NCI-H510A (cell line): ENCODE measurements at places on chromosomes 5 and 9.

DNA sequence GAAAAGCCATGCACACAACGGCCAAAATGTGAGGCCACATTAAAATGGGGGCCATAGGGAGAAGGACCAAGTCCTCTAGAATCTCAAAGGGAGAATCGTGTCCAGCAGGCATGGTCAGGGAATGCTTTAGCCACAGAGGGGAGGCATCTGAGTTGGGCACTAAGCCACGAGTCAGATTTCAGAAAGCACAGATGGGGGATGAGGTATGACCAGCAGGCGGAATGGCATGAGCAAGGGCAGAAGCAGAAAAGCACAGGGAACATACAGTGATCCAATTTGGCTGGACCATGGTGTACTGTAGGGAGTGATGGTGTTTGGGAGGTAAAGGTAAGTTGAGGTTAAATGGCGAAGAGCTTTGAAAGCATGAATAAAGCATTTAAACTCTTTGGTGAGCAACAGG, 214.6 kb downstream of the TLE1 start:
- DNase-seq = no peak

DNA sequence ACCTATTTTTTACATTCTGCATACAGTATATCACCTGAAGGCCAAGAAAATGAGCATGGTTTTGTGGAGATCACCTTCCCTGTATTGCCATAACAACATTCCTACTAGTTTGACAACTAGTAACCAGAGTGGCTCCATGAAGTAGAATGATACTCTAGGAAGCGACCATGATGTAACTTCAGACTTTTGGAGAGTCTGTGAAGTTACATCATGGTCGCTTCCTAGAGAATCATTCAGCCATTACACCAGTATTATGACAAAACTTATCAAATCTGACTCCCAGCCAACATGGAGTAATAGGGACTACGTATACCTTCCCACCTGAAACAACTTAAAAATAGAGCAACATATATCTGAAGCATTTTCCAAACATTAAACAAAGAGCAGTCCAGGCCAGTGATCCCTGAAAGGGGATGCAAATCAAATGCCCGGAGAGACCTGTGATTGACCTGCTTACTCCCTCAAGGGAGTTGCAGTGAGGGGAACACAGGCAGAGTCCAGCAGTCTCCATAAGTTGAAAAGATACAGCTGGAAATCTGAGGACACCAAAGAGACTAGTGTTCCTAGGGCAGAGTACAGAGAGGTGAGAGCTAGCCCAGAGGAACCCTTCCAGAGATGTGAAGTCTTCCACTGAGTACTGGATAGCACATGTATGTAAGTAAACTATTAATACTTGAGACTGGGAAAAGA, 7.8 kb downstream of the ECM2 start:
- no peak for DNase-seq

DNA sequence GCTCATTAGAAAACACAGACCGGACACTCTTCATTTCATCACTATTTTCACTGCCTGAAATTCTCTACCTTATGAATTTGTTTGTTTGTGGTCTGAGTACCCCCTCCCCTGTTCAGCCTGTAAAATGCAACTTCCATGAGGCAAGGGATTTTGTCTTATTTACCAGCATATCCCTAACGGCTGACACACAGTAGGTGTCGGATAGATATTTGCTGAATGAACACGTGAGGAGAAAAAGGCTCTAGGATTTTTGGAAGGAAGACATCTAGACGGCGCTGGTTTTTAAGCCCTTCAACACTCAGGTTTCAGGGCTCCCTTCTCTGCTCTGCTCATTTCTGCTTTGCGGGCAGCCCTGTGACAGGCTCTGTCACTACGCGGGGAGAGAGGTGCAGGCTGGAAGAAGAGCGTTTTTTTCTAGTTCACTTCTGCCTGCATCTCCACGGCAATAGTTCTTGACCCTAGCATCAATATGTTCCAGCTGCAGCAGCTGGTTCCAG, 41.0 kb downstream of the KCNMB1 start:
- no peak for DNase-seq

DNA sequence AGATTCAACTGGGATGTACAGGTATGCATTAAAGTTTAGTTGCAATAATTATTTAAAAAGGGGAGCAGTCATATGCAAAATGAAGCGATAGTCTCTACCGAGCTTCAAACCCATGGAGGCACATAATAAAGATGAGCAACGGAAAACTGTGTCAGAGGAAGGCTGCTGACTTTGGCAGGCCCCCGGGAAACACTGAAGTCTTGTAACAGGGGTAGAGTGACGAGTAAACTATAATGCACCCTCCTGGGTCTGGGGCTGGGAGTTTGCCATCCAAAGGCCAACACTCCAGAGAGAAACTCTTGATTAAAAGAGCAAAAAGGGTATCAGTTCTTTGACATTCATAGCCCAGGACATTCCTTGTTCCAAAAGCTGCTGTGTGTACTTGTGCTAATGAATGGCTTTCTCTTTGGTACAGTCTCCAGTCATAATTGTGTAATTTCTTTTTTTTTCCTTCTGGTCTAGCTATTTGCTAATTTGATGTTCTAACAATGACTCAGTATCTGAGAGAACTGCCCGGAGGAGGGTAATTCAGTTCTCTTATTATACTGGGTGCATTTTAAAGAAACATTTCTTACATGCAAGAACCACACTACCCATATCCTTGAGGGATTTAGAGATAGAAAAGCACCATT, 59.2 kb downstream of the TNC start:
- no peak for DNase-seq

GRCh38 chr5:5544094-5544663, 121.7 kb downstream of the ICE1 start:
- DNase-seq = peak; percentile 94

DNA sequence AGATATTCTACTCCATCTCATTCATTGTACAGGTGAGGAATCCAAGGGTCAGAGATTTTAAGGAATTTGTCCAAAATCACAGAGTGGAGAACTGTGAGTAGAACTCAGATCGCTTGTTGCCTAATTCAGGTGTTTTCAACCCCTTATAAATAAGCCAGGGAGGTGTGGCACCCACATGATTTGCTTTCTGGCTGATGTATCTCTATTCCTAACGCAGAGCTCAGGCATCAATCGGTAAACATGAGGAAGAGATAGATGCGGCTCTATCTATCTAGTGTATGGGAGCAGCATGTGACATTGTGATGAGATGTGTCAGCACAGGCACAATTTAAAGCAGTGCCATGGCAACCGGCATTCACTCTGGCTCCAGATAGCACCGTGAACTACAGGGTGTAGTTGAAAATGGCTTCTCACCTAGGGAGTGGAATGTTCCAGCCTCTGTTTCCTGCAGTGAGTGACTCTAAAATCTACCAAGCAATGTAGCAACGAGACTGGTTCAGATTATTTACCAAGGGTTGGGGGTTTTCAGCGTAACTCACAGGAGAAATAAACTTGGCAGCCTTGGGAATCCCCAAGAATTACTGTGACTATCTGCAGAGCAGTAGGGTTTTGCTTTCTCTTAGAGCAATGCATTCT, 53.4 kb upstream of the SUB1 start:
- no peak for DNase-seq

DNA sequence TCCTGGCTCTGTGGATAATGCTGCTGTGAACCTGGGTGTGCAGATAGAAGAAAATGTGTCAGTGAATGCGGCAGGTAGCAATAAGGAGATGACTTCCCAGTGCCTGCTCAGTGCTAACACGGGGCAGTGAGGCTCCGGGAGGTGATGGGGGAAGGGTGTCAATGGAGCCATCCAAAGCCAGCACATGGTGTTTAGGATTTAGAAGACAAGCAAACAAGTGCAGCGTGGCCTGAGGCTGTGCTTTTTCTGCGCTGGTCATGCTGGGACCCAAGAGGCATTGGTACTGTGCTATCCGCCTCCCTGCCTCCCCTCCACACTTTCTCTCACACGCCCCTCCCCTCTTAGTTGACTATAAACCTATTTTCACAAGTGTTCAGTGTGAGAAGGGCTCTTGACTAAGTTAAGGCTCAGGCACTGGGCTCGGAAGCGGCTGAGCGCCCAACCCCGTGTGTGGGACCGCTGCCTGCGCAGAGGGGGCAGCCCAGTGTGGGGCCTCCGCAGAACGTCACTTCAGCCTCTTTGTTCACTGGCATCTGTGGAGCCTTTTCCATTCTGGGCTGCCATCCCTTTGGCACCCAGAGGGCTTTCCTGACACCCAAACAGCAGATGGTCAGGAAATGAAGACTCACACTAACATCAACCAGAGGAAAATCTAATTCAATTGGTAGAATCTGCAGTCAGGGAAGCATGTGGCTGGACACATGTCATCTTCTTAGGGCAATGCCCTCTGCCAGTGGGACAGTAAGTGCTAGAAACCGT, 21.8 kb upstream of the NINJ1 start:
- DNase-seq = no peak

DNA sequence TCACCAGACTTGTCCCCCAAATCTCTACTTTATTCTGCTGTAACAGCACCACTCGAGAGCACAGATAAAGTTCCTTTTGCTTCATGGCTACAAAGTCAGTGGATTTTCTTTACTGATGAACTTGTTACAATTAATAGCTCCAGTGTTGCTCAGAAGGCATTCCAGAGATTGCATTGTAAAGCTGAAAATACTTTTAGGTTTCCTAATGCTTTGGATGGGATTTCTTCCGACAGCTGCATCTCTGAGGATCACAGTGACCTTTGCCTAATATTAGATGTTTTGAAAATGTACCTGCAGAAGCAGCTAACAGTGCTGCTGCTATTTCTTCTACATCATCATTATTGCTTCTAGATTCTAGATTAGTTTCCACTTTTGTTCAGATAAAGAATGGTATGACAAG, 58.8 kb upstream of the TMEM171 start:
- DNase-seq = no peak

DNA sequence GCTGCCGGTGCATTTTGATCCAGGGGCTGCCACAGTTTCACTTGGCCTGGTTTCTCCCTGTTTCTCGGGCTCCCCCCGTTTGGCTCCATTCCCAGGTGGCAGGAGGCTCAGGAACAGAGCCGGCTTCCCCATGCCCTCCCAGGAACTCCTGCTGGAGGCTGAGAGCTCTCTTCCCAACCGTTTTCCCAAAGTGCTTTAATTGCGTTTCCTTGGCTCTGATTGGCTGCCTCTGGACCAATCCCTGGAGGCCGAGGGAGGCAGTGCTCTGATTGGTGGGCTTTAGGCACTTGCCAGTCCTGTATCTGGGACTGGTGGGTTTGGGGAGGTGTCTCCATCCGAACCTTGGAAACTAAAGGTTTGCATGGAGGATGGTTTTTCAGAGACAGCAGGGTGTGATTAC, 4.9 kb downstream of the TSPAN17 start:
- DNase-seq = no peak

- DNase-seq = no peak
Measured at GRCh38 chr9:99103901-99104458, 933 bp upstream of the TGFBR1 start.

DNA sequence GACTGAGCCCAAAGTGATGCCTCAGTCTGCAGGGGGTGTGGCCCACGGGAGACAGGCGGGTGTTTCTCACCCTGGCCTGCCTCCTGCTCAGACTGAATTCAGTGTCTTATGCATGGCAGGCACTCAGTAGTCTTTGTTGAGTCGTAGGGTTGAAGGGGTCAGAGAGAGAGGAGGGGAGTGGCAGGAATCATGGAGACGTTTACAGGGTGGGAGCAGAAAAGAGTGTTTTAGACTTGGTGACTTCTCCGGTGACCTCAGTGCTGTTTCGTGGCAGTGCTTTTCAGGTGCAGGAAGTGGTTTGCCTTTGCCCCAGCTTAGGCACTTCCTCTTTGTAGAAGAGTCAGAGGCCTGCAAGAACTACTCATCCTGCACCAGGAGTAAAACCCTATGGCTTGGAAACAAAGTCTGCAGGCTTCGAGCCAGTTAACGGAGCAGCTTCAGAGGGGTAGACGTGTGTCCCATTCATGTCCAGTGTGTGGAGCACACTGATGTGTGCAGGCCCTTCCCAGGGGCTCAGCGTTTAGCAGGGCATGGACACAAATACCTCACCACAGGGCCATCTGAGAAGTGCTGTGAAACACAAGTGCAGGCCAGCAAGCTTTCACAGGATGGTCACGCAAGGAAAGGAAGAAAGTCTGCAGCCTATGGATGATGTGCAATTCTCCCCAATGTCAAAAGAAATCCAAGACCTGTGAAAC, 24.5 kb upstream of the SEMA4D start:
- DNase-seq = no peak

DNA sequence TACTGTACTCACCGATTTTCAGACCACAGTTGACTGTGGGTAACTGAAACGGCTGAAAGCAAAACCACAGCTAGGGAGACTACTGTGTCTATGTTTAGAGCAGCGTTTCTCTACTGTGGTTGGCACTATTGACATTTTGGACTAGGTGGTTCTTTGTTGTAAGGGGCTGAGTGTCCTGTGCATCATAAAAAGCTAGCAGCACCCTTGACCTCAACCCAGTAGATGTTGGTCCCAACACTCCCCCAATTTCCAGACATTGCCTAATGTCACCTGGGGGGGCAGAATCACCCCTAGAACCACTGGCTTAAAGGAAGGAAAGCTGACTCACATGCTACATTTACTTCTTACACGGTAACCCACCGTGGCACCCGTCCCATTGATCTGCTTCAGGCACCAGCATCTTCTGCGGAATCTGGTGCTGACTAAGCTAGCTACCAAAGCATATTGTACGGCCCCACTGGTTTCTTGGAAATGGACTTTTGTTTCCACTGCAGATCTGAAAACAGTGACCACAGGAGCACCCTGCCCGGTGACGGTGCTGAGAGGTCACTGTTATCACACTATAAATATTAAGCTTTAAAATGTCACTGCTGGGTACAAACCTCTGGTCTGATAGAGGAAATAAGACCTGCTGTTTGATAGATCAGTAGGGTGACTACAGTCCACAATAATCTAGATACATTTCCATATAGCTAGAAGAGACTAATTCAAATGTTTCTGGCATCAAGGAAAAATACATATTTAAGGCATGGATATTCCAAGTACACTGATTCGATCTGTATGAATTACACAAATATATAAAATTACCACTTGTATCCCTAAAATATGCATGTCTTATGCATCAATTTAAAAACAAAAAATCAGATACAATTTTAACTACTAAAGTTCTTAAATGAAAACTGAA, 151.4 kb downstream of the HSD17B3 start:
- no peak for DNase-seq

GRCh38 chr9:37729499-37729898, 24.1 kb upstream of the TRMT10B start:
- no peak for DNase-seq

GRCh38 chr5:73796164-73797131, 170.5 kb downstream of the ARHGEF28 start:
- no peak for DNase-seq

DNA sequence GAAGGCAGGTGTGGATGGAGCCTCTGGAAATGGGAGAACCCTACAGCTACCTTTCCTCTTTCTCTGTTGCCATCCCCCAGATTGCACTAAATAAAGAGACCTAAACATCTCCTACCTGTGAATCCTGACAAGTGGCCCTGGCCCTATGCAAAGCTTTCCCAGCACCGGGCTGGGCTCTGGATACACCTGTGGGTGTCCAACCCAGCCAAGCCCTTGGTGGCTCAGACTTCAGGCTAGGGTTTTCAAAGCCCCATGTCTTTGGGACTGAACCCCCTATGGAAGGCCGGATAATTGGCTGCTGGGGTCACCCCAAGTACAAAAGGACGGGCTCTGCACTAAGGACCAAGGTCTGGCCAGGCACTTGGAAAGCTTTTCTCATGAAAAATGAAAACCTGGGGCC, 44.1 kb upstream of the IPPK start:
- no peak for DNase-seq

GRCh38 chr5:9972059-9972458, 277.6 kb downstream of the ATPSCKMT start:
- DNase-seq = no peak

- DNase-seq = no peak
Measured at GRCh38 chr5:142512043-142513042, 173.5 kb downstream of the FGF1 start.

GRCh38 chr9:95070549-95071021, 246.9 kb downstream of the FANCC start:
- DNase-seq = no peak

GRCh38 chr5:173108914-173109313, 35.4 kb upstream of the BNIP1 start:
- peak; percentile 20 for DNase-seq
